Hematopoietic multipotent progenitor cell treated with erythropoietin and hydrocortisone succinate and interleukin-3 and kit ligand, for 15 days (in vitro differentiated cells): ENCODE measurements at places on chromosomes 12 and 14.
A peak's percentile ranks its signal among the peaks of the same experiment; 100 is the strongest.

DNA sequence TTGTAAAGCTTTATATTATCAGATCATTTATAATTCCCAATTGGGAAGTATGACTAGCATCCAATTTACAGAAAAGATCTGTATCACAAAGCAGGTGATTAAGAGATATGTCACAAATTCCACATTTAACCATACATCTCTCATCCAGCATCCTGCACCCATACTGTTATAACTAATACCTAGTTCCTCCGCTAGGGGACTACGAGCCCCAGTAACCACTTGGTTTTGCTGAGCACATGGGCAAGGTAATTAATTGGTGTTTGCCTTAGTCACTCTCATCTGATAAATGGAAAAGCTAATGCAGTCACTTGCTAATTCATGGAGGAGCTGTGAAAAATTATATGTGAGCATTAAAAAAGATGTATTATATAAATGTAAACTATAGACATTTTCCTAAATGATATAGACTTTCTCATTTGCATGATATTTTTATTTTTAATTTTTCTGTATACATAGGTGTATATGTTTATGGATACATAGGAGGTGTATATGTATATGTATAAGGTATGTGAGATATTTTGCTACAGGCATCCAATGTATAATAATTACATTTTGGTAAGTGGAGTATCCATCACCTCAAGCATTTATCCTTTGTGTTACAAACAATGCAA, 1031.8 kb downstream of the GALC start:
- no peak for DNase-seq

- DNase-seq: no peak
Measured at GRCh38 chr12:693934-694533, 30.8 kb upstream of the NINJ2 start.

DNA sequence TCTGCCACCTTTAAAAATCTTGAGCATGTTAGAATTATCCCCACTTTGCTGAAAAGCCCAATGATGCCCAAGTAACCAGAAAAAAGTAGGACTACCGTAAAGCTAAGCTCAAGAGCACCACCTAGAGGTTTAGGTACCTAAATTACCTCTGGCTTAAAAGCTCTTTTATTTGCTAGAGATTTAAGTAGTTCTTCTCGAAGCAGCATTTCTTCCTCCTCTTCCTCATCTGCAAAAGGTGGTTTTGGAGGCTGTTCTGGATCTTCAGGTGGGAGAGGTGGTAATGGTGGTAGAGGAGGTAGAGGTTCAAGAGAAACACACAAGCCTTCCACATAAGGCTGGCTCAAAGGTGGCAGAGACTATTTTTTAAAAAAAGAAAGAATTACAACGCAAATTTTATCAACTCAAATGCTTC, 26.9 kb downstream of the ZFC3H1 start:
- DNase-seq: peak; percentile 81

DNA sequence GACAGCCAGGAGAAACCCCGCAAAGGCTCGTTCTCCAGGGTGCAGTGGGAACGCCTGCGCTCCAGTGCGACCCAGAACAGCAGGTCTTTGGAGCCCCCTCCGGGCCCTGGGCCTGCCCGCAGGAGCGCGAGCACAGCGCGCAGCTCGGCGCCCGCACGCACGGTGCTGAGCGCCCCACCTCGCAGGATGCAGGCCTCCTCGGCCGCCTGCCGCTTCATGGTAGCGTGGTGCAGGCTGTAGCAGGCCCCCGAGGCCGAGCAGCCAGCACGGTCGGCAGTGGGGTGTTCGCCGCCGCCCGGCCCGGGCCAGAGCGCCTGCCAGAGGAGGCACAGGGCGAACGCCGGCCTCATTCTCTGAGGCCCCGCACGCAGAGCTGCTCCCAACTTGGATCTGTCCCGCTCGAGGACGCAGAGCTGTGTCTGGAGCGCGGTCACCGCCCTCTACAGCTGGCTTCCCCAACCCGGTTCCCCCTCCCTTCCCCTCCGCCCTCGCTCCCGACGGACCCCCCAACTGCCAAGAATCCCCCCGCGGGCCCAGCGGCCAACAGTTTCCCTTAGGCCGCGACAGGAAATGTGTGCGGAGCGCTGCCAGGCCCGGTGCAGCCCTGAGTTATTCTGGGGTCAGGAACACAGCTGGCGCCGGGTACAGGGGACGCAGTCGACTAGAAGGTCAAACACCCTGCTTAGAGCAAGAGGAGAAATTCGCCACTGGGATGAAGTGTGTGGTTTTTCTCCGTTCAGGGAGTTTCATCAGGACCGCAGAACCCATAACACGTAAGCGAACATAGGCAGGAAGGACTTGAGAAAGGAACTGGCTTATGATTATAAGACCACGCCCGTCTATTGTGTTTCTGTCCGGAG, at the start of gene CLEC14A:
Gene CLEC14A, minus strand, starts transcription at position 421 of the 860 bp plus-strand sequence. Its CDS starts 71 bp downstream, at position 350.
- DNase-seq: no peak

DNA sequence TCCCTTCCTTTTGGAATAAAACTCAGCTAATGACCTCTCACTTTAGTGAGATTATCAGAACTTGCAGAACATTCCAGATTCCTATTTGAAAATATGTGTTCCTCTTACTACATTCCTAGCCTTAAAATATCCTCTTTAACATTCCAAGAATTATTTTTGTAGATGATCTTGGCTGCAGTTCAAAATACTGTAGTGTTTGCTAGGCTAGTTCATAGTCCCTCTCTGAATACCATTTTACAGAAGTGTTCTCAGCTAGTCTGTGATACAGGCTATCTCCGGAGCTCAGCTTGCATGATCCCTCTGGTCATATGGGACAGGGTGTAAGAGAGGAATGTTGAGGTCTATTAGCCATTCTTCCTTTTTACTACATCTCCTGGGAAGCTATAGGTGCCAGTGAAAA, 17.6 kb upstream of the GPR33 start:
- no peak for DNase-seq

- no peak for DNase-seq
Measured at GRCh38 chr12:92601176-92601575, 101.6 kb upstream of the PLEKHG7 start.

GRCh38 chr14:64983439-64984310, 3.0 kb upstream of the FNTB start:
- peak; percentile 70 for DNase-seq

GRCh38 chr12:88918161-88918560, 337.9 kb upstream of the KITLG start:
- DNase-seq: no peak

DNA sequence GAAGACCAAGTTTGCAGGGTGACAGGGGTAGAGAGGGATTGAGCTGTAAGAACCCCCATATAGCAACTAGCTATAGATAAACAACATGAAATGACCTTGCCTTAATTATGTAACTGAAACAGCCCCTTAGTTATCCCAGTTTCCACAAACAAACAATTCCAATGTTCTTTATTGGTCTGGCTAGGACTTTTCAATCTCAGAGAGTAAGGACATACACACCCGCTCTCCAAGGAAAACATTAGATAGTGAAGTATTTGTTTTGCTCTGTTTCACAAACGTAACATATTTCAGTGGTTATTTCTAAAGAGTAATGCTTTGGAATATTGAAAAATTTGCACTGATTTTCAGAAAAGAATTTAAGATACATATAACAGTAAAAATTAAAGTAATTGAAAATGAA, 51.6 kb upstream of the GTF2A1 start:
- no peak for DNase-seq

GRCh38 chr12:56993346-56993745, 13.0 kb downstream of the ZBTB39 start:
- no peak for DNase-seq

GRCh38 chr14:64761441-64762043, 57.3 kb downstream of the PLEKHG3 start:
- DNase-seq: peak; percentile 76

DNA sequence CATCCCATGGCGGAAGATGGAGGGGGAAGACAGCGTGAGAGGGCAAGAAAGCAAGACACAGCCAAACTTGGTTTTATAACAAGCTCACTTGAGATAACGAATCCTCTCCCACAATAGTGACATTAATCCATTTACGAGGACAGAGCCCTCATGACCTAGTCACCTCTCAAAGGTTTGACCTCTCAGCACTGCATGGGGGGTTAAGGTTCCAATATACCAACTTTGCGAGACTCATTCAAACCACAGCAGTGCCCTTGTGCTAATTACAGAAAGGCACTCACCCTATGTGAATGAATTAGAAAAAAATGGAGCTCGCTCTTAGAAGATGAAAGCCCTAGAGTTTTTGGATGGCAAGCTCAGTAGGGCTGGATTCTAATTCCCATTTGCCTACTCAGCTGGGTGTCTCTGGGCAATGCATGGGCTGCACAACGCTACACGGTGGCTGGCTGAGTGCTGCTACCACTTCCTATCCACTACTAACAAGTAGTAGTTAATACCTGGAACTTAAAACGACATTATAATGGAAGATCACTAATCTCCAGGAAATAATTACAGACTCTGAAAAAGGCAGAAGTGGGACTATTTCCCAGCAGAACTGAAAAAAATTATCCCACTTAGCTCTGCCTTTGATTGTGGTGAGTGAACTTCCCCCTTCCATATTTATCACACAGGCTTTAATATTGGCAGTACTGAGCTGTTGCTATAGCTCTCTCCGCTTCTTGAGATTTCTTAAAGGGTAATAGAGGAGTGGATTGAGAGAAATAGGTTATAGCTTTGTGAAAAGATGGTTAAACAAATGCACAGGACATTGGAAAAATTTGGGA, 27.5 kb downstream of the TESPA1 start:
- DNase-seq: no peak

GRCh38 chr12:29270446-29270845, 110.5 kb downstream of the ERGIC2 start:
- no peak for DNase-seq

DNA sequence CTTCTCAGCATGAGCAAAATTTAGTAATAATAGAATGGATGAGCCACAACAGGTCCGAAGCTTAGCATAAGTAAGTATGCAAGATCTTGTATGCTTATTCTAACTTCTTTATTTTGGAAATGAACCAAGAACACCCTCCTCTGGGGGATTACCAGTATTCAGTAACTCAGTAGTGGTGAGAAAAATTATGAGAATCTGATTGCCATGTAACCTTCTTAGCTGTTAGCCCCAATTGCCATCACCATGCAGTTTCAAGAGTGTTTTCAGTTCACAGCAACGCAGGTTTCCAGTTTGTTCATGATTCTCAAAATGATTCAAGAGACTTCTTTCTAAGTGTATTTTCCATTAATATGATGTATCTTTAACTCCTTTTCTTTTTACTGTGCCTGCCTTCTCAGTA, 1507.6 kb upstream of the SEL1L start:
- no peak for DNase-seq

- no peak for DNase-seq
Measured at GRCh38 chr12:106794369-106794768, 19.9 kb downstream of the RIC8B start.

GRCh38 chr12:47807338-47807737, 12.4 kb downstream of the HDAC7 start:
- DNase-seq: no peak

- DNase-seq: no peak
Measured at GRCh38 chr14:73887694-73888459, 1.2 kb downstream of the ZNF410 start.

- DNase-seq: no peak
Measured at GRCh38 chr14:64792231-64792630, 87.5 kb downstream of the SPTB start.

DNA sequence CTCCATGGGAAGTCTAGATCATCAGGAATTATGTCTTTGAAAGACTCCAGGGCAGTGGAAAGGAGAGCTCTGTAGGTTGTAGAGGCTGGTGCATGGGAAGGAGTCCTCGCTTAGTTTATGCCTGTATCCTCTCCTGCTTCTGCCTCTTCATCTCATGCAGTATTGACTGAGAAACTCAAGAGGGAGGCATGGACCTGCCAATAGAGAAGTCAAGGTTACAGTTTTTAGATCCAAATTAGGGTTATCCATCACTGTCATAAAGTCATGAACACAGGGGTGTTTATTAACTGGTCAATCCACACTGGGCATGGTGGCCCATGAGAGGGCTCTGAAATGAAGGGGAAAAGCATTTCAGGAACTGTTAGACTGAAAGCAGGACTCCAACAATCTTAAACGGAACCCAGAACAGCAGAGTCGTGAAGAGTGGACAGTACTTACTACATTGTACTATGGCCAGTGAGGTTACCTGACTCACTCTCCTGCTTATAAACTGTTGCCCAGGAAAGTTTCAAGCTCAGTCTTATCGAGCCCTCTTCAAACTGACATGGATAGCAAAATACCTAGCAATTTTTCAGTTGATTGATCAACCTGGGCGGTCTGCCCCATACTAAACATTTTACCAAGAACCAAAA, 30.1 kb upstream of the DHRS7 start:
- DNase-seq: peak; percentile 23

DNA sequence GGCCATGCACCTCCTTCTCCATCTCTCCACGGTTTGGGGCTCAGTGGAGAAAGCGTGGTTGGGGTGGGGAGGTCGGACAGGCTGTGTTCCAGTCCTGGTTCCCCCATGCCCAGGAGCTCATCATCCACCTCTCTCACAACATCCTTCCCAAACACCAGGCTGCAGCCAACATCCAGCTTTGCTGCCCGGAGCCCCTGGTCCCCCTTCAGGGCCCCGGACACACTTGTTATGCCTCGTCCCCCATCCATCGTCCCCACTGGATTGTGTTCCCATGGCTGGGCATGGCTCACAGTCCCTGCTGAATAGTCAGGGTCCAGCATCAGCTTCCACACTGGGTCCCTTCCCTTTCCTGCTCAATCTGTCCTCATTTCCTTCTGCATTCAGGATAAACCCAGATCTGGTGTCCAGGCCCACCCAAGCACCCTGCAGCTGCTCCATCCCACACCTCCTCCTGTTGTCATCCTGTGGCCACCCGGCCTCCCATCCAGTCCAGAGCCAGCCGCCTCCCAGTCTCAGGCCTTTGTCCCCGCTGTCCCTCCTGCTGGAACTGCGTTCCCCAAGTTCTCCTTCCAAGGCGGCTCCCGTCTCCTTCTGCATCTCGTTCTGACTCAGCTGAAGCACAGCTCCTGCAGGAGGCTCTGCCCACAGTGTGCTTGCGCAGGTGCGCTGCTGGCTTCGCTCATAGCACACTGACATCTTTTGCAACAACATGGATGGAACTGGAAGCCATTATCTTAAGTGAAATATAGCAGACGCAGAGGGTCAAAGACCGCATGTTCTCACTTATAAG, 211.4 kb upstream of the RTL1 start:
- no peak for DNase-seq

- DNase-seq: no peak
Measured at GRCh38 chr14:90299408-90299807, 32.3 kb downstream of the NRDE2 start.

DNA sequence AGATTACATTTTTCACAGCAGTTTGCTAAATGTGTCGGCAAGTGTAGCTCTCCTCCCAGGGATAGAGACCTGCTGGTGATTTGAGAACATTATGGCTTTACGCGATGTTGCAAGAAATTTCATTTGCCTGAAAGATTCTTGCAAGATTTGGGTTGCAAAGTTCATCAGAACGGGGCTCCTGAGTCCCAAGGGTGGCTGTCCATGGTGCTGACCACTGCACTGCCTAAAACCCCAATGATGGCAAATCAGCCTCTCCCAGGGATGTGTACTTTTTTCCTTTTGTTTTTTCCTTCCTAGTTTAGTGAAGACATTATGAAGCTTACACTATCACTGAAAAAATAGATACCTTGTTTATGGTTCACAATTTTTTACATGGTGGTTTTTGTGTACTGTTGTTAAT, 85.4 kb downstream of the WSCD2 start:
- DNase-seq: no peak
